H9 (cell line): ENCODE measurements at places on chromosomes 16 and 17. TPM values are rescaled to one million over a fixed set of nuclear protein-coding genes. Genes with fewer than 3 reads are reported as not detected.

Gene NT5M
- 6.6 and 7.8 TPM in 2 replicates for total RNA-seq

Gene C16orf74
- 4.9 and 5.6 TPM in 2 replicates for total RNA-seq

GRCh38 chr16:79334127-79334526, 266.4 kb downstream of the MAF start:
- peak; percentile 46 for DNase-seq

GRCh38 chr16:89779231-89779908, 37.1 kb downstream of the FANCA start:
- no peak for DNase-seq

GRCh38 chr16:81489547-81490267, 45.1 kb downstream of the CMIP start:
- DNase-seq: no peak

DNA sequence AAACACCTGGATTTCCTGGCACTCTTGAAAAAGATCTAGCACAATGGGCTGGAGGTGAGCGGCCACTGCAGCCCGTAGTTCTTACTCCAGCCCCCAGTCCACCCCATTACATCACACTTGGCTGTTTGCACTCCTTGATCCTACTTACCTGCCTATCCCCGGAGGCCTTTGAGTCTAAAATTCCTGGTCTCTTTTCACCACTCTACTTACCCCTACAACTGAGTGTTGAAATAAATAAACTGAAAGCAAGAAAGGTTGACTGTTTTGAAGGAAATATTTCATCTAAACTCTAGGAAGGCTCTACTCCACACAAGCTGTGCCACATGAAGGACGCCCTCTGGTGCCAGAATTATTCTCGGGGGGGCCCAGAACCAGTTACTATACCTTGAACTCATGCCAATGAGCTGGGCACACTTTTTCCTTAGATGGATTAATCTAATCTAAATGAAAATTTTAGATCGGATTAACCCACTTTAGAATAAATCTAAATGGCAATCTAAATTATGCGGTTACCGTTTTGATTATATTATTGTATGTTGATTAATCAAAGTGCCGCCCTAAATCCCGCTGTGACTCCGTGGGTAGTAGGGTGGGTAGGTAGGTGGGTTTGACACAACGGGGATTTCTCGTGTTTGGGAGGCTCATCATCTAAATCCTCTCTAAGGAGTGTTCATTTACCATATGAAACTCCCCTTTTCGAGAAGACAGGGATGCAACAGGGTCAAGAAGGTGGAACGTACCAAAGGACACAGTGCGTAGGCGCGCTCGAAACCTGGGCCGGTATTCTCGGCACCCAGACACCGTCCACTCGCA, 651 bp upstream of the EIF1 start:
- DNase-seq: no peak

DNA sequence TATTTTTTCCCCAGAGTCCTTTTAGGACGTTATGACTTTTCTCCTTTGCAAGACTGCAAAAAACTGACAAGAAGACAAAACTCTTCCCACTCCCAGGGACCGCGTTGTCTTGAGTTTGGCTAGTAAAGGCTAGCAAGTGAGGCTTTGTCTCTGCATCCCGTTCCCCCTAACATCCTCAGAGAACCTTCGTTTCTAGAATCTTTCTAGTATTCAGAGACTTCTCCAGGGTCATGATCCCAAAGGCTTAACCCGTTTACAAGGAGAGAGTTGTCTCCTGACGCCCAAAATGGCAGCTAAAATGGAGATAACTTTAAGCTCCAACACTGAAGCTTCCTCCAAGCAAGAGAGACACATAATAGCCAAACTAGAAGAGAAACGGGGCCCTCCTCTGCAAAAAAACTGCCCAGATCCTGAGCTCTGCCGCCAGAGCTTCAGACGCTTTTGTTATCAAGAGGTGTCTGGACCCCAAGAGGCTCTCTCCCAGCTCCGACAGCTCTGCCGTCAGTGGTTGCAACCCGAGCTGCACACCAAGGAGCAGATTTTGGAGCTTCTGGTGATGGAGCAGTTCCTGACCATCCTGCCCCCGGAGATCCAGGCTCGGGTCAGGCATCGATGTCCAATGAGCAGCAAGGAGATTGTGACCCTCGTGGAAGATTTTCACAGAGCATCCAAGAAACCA, 843 bp downstream of the ZNF174 start:
- peak; percentile 45 for DNase-seq
